ENCODE measurements at places on chromosomes 7 and 10.

DNA sequence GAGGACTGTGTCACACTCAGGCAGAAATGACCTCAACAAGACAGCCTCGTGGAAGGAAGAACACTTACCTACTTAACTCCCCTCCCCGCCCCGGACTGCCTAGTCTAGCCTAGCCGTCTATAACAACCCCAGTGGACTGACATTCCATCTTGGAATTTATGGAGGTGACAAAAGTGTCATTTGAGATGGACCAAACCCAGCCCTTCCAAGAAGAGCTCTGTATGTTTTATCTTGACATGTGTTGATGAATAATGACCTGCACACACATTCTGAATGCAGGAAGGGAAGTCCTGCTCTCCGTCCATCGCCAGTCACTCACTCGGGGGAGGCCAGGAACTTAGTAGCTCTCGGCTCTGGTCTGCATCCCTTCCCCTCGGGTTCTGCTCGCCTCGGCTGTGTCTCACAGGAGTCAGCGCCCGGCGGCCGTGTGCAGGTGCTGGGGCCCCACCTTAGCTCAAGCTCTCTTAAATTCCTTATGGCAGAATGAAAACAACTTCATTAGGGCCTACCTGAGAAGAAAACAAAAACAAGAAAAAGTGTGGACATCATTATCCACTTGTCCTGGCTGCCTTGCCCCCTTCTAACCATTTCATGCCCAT is 140.9 kb upstream of the NPS start:
- no peak for DNase-seq

- no peak for DNase-seq
These were observed 4.2 kb upstream of the ARHGAP12 start for GRCh38 chr10:31932838-31933237.

DNA sequence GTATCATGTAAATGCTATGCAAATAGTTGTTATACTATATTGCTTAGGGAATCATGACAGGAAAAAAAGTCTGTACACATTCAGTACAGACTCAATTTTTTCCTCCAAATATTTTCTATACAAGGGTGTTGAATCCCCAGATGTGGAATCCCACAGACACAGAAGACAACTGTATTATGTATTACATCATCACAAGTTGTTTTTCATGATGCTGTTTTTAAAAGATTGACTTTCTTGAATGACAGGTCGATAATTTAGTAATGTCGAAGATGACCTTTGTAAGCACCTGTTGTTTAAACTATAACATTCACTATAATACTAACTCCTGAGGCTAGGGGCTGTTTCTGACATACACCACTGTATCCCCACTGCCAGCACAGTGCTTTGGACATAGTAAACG is 143.5 kb downstream of the MLLT10 start:
- DNase-seq: no peak

DNA sequence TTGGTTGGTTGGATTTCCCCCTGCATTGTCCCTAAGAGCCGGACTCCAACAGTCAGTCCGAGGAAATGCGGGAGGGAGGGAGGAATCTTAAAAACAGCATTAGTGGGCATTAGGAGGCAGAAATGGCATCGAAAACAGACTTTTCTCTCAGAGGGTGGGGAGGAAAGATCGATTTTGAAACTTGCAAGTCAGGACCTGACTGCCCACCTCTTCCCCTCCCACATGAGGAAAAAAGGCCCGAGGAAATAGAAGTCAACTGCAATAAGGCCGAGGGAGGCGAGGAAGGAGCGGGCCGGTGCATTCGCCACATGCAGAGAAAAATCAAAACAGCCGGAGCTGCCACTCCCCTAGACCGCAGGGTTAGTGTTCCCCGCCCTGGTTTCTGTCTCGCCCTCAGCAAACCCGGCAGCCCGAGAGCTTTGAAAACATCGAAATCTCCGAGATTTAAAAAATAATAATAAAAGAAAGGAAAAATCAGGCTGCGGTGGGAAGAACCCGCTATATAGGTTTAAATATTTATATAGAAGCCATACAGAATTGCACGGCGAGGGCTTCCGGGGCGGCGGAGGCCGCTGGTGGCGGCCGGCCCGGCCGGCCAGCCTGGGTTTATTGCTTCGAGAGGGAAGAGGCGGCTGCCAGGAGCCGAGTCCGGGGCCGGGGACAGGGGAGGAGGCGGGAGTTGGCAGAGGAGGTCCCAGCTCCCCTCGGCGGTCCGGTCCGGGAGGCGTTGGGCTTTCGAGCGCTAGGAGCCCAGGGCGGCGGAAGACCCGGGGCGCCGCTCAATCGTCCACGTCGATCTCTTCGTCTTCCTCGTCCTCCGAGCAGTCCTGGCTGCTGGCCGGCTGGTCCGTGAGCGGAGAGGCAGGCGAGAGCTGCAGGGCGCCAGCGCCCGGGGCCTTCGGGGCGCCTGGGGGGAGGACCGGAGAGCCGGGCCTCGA is 2.5 kb downstream of the LBX1 start:
- DNase-seq: no peak

DNA sequence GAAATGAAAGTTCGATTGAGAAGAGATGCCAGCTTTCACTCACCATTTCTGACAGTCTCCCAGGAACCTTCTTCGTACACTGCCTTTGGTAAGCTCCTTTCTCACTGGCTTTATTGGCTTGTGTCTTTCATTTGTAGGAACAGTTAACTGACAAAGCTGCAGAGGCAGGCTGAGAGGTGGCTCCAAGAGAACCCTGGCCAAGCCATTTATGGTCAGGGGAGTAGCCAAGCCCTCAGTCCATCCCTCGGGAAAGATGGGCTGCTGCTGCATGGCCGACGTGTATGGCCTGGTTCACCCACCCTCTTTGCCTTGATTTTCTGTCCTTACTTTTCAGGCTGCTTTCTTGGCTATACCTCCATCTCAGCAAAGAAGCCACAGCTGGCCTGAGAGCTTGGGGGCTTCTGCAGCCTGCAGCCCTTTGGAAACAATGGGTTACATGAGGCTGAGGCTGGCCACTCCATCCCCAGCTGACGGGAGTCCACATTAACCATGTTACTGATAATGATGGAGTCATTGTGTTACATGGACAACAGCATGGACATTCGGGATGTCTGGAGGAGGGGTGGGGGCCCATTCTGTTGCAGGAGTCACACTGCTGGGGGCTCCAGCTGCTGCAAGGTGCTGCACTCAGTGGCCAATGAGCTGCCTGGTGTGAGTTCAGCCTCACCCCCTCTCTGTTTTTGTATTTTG is at the start of gene OPALIN:
Gene OPALIN (minus strand): TSS at position 152 of the 690 bp plus-strand sequence. CDS start 106 bp downstream, at position 46.
- DNase-seq: no peak

- no peak for DNase-seq
These were observed 7.1 kb upstream of the HOXA2 start for GRCh38 chr7:27109466-27110185.

GRCh38 chr7:117019786-117020590 is 66.7 kb downstream of the ST7 start:
- peak; percentile 94 for DNase-seq

DNA sequence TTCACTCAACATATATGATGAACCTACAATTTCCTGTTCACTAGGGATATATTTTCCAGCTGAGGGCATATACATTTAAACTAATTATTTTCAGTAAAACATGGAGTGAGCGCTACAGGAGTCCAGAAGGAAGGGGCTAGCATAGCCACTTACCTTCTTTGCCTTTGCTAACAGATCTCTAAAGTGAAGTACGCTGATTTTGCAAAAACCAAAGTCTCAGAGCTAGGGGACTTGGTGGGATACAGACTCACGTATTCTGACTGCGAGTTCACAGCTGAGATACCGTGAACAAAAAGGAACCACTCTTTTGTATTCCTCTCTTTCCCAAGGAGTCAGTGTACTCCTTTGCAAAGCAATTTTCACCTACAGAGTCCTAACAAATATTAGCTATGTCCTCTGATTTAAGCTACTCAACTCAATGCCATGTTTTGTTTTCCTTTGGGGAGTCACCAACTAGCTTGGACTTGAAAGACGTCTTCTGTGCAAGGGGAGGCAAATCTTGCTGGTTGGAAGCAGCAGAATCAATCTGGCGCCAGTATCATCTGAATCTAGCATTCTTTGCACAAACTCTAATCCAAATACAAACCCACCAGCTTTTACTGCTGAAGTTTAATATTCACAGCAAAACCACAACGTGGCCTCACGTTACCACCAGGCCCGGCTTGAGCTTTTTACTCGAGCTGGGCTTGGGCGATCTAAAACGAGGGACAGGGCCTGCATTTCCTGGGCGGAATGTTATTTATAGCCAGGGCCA is 657 bp downstream of the CDNF start:
- DNase-seq: no peak

DNA sequence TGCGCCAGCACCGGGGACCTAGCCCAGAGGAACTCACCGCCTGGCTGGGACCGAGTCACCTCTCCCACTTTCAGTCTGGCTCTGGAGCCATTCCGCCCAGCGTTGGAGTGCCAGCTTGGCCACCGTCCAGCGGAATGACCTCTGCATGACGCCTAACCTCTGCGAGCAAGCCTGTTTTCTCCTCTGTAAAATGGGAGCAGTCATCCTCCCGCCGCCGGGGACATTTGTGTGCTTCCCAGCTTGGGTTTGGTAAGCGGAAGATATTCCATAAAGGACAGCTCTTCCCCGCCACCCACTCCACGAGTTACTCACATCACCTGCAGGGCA is 1.3 kb upstream of the ZCCHC24 start:
- DNase-seq: no peak

GRCh38 chr7:148185041-148185440 is 405.5 kb upstream of the C7orf33 start:
- DNase-seq: peak; percentile 71
